Subcutaneous preadipocyte (primary cell): ENCODE measurements at places on chromosomes 7 and 10. TPM values are rescaled to one million over a fixed set of nuclear protein-coding genes. Genes with fewer than 3 reads are reported as not detected.

Gene CDNF
- total RNA-seq, result 0.37 and 0.78 TPM in 2 replicates

Gene UPK3B
- 0.39 TPM in 1 of 2 replicates, not detected in the other for total RNA-seq

Gene FANK1
- total RNA-seq, result 0.20 and 0.73 TPM in 2 replicates

Gene DGKI
- 3.5 and 5.9 TPM in 2 replicates for total RNA-seq

Gene STEAP1B
- total RNA-seq, result 22.8 and 52.0 TPM in 2 replicates

Gene PON3
- 0.37 and 0.59 TPM in 2 replicates for total RNA-seq

Gene CYP2E1
- under 0.01 and 0.39 TPM in 2 replicates for total RNA-seq

Gene NHLRC2
- total RNA-seq, result 9.9 and 18.0 TPM in 2 replicates

Gene TMEM236
- total RNA-seq, result under 0.01 TPM in 2 replicates

Gene GOLGA7B
- total RNA-seq, result under 0.01 TPM in 2 replicates

Gene HTR7
- 0.37 and 2.2 TPM in 2 replicates for total RNA-seq

Gene EBLN1
- not detected in 2 replicates for total RNA-seq

Gene DBF4
- 33.4 and 49.5 TPM in 2 replicates for total RNA-seq

Gene ADRA2A
- 1.5 TPM in 1 of 2 replicates, not detected in the other for total RNA-seq

Gene THNSL1
- total RNA-seq, result 2.6 and 4.5 TPM in 2 replicates

Gene VAX1
- total RNA-seq, result not detected in 2 replicates

Gene SHH
- total RNA-seq, result not detected in 2 replicates

Gene CLRN3
- not detected in 2 replicates for total RNA-seq

Gene SLC26A4
- total RNA-seq, result 0.37 and 0.39 TPM in 2 replicates

Gene IMMP2L
- total RNA-seq, result 10.7 and 15.4 TPM in 2 replicates

Gene INTS1
- 65.8 and 76.6 TPM in 2 replicates for total RNA-seq

Gene C10orf90
- 3.7 and 5.9 TPM in 2 replicates for total RNA-seq

Gene AP4M1
- 14.1 and 15.8 TPM in 2 replicates for total RNA-seq

Gene NPSR1
- not detected in 2 replicates for total RNA-seq

Gene CDK14
- 30.5 and 42.8 TPM in 2 replicates for total RNA-seq

Gene AQP1
- 1.6 and 11.4 TPM in 2 replicates for total RNA-seq

Gene INA
- 0.37 and 1.2 TPM in 2 replicates for total RNA-seq

Gene CYP3A7
- total RNA-seq, result not detected in 2 replicates

Gene DNAH11
- under 0.01 and 0.37 TPM in 2 replicates for total RNA-seq
